RCC 7860 (cell line): ENCODE measurements at places on chromosomes 7 and 10.

DNA sequence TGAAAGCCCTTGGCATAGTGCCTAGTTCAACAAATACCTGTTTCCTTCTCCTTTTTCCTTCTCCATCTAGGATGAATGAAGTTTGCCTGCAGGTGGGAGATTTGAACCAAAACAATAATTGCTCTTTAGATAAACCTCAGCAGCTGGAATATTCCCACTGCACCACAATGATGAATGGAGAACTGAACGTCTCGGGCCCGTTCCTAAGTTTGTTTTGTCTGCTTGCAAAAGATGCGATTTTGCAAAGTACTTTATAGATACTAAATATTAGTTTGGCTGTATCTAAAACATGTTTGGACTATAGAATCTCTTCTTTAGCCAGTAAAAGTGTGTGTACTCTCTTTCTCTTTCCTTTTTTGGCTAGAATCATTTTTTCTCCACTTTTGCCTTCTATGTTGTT lies 75.8 kb upstream of the BMPER start:
- DNase-seq, result no peak

DNA sequence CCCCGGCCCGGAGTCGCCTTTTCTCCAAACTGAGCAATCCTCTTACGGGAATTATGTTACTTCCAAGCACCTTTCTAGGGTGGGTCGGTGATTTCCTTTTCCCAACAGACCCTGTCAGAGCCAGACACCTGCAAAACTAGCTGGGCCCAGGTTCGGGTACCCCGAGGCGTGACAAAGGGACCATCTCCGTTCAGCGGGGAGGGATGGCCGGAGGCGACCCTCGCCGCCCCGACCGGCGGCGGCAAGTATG lies 445 bp downstream of the PPA1 start:
- no peak for DNase-seq

GRCh38 chr7:17934612-17935240 lies 5.6 kb downstream of the SNX13 start:
- DNase-seq, result no peak

DNA sequence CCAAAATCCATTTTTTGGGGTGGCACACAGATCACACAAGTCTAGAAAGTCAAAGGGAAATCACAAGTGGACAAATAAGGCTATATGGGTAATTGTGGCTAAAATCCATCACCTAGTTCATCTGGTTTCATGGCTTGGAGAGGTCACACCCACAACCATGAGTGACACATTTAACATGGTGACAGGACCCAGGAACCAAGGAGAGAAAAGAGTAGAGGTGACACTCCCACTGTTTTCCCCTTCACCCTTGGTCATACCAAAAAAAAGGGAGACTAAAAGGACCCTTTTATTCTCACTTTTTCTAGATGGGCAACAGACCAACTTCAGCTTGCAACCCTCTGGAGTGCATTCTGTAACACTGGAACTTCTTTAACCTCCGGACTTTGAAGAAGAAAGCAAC lies 46.2 kb upstream of the ZNF107 start:
- no peak for DNase-seq

GRCh38 chr10:127408733-127409132 lies 140.4 kb upstream of the NPS start:
- DNase-seq, result no peak
